Fibroblast of lung (primary cell): ENCODE measurements at places on chromosomes 5 and 9.

DNA sequence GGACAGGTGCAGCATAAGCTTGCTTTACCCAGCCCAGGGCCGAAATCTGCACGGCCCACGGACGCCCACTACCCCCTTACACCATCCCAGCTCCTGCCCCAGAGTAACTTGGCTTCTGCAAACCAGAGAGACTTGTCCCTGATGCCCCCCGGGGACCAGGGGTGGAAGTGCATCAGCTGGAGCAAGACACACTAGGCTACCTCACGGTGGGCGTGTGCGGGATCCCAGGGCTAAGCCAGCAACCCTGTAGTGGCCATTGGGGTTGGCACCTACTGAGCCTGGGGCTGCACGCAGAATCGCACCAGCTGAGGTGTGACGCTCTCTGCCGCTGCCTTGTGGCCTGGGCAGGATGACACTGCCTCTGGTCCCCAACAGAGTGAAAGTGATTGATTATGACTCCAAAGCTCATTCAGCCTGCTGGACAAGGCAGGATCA lies 6.1 kb upstream of the ZNF79 start:
- DNase-seq: no peak

GRCh38 chr5:756865-757345 lies 27.6 kb downstream of the ZDHHC11B start:
- DNase-seq: no peak

- DNase-seq: no peak
Observed at GRCh38 chr9:117705386-117705785, 1.2 kb downstream of the TLR4 start.

GRCh38 chr9:126694206-126695081 lies 80.7 kb downstream of the LMX1B start:
- DNase-seq: no peak

GRCh38 chr5:143025971-143026370 lies 255.8 kb downstream of the ARHGAP26 start:
- DNase-seq: no peak

DNA sequence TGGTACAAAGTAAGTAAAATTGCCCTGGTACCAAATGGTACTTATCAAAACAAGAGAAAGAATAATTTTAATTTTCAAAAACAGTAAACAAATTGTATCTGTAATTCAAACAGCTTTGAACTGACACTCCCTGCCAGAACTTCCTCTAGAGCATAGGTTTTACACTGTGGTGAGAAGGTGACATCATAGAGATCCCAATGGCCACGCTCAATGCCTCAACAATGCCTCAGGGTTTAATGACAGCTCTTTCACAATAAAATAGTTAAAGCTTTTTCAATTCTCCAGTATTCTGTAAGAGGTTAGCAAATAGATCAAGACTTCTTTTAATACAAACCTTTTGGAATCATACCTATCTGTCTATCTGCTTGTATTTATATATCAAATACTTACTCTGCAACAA lies 437.1 kb downstream of the PRR16 start:
- DNase-seq: peak; percentile 3

GRCh38 chr9:101353683-101354082 lies 31.1 kb downstream of the BAAT start:
- DNase-seq: no peak

DNA sequence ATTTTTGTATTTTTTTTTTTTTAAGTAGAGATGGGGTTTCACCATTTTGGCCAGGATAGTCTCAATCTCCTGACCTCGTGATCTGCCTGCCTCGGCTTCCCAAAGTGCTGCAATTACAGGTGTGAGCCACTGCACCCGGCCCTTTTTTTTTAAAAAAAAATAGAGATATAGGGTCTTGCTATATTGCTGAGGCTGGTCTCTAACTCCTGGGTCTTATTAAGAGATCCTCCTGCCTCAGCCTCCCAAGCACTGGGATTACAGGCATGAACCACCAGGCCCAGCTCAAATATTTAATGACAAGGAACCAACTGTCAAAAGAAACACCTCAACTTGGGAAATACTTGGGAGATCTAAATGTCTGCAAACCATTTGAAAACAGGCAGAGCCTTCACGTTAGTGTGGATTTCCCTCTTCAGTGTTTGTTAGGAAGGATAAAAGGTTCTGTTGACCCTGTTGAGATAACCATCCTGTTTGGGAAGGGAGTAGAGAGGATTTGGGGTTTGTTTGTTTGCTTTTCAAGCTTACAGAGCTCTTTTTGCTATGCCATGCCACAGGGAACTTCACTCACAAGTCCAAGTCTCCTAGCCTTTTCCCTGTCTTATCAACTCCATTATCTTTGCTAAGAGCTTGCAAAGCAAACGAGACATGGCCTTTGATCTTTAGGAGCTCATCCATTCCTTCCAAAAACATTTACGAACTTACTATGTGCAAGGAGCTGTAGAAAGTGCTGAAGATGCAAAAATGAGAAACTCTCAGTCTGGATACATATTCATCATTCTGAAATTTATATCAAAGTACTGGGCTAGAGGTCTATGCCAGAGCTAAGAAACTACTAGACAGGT lies 7.5 kb downstream of the FAXDC2 start:
- no peak for DNase-seq
